Lower leg skin (tissue), 4 donors: ENCODE measurements at places on chromosomes 4 and X. TPM values are rescaled to one million over a fixed set of nuclear protein-coding genes. Genes with fewer than 3 reads are reported as not detected.

Gene SSX3
- total RNA-seq = not detected

Gene PLP1
- total RNA-seq = 6.4 TPM

Gene FATE1
- 0.80 TPM for total RNA-seq

Gene RPL10
- 8,500 TPM for total RNA-seq

Gene TRAM1L1
- 1.3 TPM for total RNA-seq

Gene SEC31A
- total RNA-seq = 135 TPM

Gene HERC3
- total RNA-seq = 64.3 TPM

Gene ZDHHC15
- total RNA-seq = 0.69 TPM
